ENCODE measurements at places on chromosomes 5 and 9.

DNA sequence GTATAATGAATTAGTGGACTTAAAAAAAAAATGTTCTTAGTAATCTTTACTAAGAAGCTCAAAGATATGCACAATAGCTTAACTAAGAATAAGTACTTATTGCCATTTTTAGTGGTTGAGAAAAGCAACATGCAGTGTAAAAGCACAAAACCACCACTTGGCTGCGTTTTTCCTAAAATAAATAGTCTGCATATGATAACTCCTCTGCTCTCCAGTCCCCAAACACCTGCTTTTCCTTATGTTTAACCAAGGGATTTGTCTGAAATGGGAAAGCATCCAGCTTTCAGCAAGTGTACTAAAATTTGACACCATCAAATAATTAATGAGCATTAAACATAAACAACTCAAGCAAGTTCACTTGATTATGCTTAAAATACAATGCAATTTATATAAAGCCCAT is 41.4 kb downstream of the PSIP1 start:
- peak; percentile 13 for DNase-seq

DNA sequence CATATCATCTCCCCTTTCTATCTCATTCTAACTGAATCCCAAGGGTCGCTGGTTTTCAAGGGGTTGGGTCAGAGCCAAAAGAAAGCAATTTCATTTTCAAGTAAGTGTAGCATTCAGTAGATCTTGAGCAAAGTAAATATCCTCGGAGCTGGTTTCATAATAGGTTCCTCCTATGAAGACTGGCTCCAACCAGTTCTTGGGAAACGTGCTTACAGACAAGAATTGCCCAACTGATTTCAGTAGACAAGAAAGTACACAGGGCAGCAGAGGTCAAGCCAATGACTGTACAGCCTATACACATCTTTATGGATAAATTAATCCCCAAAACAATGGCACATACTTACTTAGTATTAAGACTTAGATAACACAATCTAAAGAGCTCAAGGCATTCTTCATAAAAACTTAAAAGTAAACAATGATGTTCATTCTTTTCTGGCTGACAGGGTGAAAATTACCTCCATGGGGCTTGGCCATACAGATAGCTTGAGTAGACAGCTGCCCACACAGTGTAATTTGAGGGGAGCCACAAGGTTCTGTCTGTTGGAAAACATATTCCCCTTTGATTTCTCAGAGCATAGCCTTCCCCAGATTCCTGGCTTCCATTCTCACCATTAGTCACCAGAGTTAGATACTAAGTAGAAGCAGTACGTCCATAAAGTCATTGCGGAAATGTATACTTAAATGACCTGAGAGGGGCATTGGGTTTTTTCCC is 163.9 kb downstream of the ARRDC3 start:
- peak; percentile 97 for DNase-seq

DNA sequence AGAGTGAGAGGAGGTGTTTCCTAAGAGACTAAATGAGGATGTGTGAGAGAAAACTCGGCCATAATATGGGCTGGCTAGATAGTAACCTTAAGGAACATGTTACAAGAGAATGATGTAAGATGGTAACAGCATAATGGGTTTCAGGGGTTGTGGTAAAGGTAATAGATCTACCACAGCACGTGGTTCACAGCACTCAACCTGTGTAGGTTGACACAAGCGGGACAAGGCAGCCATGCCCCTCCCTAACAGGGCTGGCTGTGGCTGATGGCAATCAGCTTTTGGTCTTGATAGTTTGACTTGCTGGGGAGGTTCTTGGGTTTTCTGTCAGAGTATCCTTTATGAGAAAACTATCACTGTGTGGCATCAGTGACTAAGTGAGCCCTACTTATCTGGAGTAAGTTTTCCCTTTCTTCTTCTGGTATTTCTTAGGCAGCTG is 138.6 kb downstream of the TRIO start:
- DNase-seq = no peak

GRCh38 chr5:172973127-172973916 is 10.2 kb upstream of the ATP6V0E1 start:
- peak; percentile 87 for DNase-seq

GRCh38 chr9:20593537-20593936 is 28.8 kb downstream of the MLLT3 start:
- peak; percentile 91 for DNase-seq

DNA sequence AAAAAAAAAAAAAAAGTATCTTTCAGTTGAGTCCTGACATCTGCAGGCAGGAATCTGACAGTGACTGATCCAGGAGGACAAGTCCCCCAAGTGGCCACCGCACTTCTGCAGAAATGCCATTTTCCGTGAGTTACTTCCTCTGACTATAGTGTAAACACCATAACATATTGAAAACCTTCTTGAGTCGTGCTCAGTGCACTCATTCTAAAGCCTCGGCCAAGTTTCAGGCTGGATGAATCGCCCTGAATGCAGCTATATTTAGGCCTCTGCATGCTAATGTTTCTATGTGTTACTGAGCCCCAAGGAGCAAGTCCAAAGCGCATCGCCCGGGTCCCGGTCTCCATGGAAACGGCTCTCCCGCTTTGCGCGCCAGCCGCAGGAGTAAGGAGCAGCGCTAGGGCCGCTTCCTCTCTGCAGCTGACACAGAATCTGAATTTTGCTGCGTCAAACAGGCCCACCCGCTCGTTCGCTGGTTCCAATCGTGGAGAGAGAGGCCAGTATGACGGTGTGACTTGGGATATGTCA is 335.4 kb downstream of the MSX2 start:
- DNase-seq = peak; percentile 1

DNA sequence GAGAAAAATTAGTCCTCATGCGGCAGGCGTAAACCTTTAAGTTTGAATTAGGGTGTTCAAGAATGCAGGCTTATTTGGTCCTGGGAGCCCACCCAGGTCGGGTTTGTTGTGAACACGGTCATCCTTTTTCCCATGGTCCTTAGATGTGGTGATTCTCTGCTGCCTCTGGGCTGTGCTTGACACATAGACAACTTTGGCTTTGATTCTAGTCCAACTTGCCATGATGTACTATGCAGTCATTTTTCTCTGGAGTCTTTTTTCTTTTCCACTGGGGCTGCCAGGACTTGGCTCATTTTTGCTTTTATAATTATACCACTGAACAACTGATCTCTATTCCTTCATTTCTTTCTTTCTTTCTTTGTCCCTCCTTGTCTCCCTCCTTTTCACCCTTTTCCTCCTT is 218.6 kb downstream of the SREK1 start:
- no peak for DNase-seq

GRCh38 chr5:146306838-146307237 is 31.8 kb upstream of the POU4F3 start:
- DNase-seq = no peak

DNA sequence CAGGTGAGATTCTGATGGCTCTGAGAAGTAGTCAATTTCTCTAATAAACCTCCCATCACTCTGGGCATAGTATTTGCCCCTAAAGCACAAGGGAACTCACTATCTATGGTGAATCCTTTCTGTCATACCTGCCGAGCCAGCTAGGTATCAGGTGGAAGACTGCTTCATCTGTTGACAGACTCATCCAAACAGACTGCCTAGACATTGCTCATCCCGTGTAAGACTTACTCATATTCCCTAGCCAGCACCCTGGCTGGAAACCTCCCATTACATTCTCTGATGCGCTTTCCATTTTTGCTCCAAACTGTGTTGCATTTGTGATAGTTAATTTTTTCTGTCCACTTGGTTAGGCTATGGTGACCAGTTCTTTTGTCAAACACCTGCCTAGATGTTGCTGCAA is 595.9 kb downstream of the DNAH5 start:
- no peak for DNase-seq
